Lower lobe of right lung (tissue), 2 donors: ENCODE measurements at places on chromosomes 12 and 14.

GRCh38 chr12:107200394-107200793 is 107.0 kb upstream of the CRY1 start:
- no peak for DNase-seq

DNA sequence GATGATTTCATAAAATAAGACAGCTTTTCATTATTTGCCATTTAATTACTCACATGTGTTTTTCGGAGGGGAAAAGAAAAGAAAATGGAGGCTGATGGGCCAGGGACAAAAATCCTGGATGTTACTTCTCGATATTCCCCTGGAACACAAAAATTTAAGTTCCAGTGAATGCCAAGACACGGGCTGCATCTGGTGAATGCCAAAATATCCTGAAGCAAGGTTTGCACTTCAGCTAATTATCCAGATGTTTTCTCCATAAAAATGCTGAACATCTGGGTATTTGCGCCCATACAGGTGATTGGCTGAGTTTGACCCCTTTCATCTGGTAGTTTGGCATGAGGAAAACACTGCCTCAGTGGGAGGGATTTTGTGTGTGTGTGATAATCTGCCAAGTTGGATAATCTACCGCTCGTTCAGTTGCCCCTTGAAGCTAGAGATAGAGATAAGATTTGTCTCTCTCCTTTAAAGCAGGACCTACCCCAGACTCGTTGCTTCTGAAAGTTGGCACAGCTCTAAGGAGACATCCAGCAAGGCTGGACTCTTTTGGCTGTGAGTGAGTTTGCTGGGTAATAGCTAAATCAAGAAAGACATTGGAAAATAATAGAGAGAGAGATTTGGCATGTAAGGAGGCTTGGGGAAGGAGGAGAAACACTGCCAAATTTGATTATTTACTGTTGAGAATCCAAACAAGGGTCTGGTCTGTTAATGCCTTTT is 390.0 kb downstream of the EGLN3 start:
- DNase-seq, result no peak

DNA sequence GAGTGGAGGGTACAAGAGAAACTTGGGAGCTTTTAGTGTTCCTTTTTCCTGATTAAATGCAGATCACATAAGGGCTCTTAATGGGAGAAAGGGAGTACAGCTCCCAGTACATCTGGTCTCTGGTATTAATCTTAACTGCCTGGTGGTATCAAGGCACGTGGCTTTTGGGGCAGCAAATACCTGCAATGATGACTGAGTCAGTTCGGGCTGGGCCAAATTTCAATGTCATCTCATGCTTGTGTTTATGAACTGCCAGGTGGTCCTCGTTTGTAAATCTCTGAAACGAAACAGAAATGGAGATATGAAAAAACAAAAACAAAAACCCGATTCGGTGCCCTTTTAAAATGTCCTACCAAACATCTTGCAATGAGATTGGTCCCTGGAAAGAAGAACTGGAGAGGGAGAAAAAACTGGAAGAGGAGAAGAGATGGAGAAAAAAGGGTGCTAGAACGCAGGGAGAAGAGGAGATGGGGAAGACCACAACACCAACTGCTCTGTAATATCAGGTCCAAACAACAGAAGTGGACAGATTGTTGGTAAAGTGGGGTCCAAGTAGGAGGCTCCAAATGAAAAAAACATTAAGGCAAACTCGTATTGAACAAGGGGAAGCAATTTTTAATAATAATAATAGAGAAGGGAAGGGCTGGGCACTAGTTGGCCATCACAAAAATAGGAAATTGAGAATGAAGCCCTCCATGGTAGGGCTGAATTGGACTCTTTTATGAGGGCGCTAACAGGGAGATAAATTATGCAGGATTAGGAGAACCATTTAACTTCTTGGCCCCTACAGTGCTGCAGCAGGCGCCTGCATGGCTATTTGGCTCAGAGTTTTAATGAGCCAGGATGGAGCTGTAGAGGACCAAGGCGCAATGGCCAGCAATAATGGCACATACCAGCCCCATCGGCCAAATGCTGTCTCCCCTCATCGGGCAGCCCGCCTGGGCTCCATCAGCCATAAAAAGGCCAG is 45.4 kb upstream of the NPFF start:
- no peak for DNase-seq

DNA sequence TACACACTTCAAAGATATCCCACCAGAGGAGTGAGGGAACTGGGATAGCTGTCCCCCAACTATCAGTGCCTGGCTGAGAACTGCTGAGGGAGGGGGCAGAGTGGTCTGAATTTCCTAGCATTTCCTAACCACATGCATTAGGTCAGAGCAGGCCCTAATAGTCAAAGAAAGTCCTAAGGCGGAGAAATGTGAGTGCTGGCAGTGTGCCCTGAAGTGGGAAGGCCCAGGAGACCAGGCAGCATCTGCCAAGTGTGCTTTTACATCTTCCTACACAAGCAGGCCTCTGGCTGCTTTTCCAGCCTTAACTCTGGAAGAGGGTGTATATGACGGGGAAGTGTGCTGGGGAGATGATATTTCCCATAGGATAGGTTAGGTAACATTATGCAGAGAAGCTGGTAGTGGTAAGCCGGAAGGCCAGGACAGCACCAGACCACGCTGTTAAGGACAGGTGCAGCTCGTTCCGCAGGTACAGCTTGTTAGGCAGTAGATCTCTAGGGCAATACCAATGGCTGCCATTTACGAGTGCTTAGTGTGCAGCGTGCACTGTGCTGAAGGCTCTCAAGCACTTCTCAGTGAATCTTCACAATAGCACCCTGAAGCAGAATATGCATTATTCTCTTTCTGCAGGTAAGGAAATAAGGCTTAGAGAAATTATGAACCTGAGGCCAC is 9.1 kb upstream of the CCDC198 start:
- DNase-seq, result no peak

DNA sequence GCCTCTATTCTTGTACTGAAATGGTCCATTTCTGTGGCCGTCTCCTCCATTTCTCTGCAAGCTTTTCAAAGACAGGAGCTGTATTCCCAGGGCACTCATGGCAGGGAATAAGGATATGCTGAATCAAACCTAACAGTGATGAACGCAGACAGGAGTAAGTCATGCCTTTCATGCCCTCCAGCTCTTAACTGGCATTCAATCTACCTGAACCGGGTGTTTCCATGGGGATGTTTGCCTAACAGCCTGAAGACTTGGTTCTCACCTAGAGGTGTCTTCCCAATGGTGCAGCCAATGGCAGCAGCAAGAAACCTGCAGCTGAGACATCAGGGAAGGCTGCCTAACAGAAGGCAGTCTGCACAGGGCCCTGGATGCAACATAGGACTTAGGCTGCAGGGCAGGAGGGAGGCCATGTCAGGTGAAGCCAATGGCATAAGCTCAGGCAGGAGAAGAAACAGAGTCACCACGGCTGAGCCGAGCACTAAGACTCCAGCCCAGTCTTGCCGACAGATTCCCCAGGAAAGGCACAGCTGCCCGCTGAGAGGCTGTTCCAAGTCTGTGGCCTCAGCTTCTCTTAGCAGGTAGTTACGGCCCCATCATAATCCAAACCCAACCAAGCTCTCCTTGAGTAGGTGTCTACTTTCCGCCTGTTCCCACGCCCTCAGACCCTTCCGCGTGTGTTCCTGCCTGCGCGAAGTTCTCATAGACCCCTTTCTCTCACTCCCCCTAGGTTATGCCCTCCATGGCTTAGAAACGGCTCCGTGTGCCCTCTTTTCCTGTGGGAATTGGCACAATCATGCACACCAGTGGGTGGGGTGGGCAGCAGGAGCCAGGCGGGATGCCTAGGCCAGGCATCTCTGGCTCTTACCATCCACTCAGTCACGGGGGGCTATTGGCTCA is 44.1 kb downstream of the VWF start:
- no peak for DNase-seq

DNA sequence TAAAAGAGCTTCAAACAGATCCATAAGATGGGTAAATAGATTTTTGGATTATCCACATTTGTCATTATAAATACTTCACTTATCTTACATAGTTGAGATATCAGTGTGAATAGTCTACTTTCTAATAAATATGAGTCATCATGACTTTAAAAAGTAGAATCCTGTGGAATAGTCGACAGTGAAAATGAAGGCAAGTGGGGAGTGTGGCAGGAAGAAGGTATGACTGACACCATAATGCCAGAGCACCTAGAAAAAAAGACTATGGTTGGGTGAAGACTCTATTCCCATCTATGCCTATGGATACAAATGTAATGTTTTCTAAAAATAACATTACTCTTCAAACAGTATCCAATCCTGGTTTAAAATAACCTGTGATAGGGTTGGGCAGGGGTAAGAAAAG is 117.5 kb downstream of the MDGA2 start:
- no peak for DNase-seq

DNA sequence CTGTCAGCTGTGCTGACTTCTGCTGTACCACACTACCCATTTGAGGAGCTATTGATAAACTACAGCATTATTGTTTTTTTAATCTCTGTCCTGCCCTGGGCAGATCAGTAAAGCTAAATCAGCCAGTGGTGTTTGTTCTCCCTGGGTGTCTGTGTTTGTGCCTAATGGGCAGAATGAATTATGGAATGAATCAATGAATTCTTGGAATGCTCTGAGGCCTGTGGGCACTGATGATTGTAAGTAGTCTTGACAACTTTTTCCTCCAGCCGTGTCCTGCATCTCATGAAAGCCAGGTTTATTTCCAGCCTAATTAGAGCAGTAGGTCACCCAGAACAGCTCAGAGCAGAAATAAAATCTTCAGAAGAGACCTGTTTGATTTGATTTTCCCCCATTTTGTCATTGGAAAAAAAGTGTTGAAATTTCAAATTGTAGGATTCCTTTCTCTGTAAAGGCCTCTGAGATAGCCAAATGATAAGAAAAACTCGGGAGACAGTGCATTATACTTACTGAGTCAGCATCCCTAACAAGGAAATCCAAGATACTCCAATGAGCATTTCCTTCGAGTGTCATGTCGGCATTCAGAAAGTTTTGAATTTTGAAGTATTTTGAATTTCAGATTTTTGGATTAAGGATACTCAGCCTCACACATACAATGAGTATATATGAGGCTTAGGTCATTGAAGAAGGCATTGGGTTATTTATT is 19.4 kb upstream of the EVL start:
- no peak for DNase-seq

- DNase-seq, result no peak
These were observed 321.9 kb upstream of the RTL1 start for GRCh38 chr14:101225157-101226152.

DNA sequence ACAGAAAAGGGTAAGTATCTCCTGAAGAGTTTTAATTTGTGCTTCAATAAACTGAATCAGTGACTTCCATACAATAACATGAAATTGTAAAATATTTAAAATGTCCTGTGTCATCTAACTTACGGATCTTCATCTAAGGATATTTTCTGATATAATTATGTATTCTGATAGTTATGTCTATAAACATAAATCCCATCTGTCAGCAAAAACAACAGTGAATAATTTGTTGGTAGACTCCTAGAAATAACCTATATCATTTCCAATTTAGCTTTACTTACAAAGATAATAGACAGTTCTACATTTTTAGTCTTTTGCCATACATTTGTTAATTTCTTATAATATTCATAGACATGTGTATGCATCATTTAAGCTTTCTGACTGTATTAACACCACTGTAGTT is 293.9 kb downstream of the CCDC91 start:
- DNase-seq, result no peak

GRCh38 chr14:54348001-54348611 is 48.7 kb upstream of the CDKN3 start:
- no peak for DNase-seq

GRCh38 chr12:70543444-70543843 is 93.8 kb downstream of the PTPRB start:
- no peak for DNase-seq

DNA sequence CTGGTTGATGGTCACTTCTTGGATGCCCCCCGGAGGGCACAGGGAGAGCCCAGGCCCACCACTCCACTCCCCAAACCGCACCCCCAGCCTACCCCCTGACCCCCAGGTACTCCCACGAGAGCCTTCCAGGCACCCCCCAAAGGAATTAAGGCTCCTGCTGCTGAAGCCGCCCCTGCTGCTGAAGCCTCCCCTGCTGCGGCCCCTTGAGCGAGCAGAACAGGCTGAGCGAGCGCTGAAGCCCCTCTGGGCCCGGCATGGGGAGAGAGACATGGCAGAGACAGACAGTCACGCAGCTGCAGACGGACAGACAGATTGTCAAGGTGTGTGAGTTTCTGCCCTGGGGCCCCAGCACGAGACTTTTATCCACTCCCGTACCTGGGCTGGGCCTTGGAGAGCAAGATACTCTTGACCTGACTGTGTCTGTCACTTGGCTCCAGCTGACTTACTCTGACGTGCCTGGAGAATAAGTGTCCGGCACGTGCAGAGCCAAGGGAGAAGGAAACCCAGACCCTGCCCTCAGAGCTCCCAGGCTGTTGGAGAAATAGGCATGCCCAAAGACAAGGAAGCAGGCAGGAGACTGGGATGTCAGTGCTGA is at the start of gene KRT78:
TSS of gene KRT78 (minus strand) at position 334 of the 595 bp plus-strand sequence. CDS start at position 270, 64 bp downstream.
- no peak for DNase-seq

GRCh38 chr12:1507308-1507707 is 87.1 kb downstream of the FBXL14 start:
- DNase-seq, result no peak

- DNase-seq, result no peak
These were observed 2.1 kb upstream of the GPR132 start for GRCh38 chr14:105067140-105067968.

GRCh38 chr12:4908684-4909409 is 858 bp upstream of the KCNA1 start:
- no peak for DNase-seq

- no peak for DNase-seq
These were observed 27.3 kb downstream of the FRS2 start for GRCh38 chr12:69497308-69498026.

DNA sequence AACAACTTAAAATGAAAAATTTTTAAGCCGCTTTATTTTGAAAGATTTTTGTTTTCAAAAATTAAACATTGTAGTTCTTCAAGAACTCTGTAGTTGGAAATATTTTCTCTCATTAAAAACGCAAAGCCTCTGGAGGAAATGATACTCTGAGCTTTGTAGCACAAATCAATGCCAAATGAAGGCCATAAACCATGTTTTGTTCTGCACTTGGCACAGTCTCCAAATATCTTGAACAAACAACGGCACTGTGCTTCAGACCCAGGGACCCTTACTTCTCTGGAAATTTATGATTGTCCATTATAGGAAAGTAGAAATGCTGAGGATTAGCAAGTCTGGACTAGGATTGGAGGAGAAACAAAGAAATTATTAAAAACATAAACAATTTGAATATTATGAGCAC is 160.8 kb upstream of the BMP4 start:
- no peak for DNase-seq

DNA sequence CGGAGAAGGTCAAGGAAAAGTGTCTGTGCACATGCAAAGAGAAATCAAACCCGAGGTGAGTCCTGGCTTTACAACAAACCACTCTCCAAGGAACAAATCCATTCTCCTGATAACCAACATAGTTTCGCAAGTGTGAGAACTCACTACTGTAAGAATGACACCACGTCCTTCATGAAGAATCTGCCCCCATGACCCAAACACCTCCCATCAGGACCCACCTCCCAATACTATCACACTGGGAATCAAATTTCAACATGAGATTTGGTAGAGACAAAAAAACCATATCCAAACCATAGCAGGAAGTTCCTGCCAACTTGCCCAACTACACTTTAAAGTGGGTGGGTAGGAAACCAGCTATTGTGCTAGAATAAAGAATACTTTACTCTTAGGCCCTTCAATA is 2.4 kb upstream of the ERC1 start:
- no peak for DNase-seq

- DNase-seq, result no peak
These were observed 552.1 kb upstream of the FBXO33 start for GRCh38 chr14:39984323-39984722.

GRCh38 chr14:37179896-37180502 is 7.6 kb upstream of the SLC25A21 start:
- no peak for DNase-seq
